ENCODE measurements at places on chromosomes 13 and 19.

GRCh38 chr13:45773944-45774343 lies 71.8 kb downstream of the CBY2 start:
- DNase-seq, result no peak

DNA sequence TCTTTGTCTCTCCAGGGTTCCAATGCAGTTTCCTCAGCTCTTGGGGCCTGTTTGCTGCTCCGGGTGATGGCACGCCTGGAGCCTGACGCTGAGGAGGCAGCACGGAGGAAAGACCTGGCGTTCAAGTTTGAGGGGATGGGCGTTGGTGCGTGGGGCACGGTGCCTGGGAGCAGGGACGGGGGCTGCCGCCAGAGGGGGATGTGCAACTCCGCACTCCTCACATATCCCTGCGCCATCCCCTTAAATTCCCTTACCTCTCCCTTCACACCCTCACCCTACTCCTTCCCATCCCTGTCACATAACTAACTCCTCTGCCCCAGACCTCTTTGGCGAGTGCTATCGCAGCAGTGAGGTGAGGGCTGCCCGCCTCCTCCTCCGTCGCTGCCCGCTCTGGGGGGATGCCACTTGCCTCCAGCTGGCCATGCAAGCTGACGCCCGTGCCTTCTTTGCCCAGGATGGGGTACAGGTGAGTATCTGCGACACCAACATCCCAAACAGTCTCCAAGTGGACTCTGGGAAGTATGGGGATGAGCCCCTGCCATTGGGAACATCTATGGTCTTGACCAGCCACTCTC lies 31.1 kb downstream of the TRPM4 start:
- no peak for DNase-seq

GRCh38 chr13:64314331-64314730 lies 2898.7 kb upstream of the PCDH20 start:
- no peak for DNase-seq

GRCh38 chr19:12913851-12914690 lies 5.0 kb downstream of the SYCE2 start:
- peak; percentile 40 for DNase-seq

DNA sequence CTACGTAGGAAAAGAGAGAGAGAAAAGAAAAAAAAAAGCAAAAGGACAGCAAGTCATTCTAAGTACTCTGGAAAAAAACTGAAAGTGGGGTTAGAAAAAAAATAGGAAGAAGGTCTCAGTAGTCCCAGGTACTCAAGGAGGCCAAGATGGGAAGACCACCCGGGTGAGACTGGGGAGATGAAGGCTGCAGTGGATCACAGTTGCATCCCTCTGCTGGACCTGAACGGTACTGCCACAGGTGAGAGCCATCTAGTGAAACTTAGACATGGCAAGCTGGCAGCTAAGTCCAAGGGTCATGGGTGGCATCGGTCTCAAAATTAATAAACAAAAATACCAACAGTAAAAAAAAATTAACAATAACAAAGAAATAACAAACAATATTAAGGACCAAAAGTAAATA lies 41.0 kb upstream of the ZNF91 start:
- DNase-seq, result no peak
